ENCODE measurements at places on chromosomes 2 and 18.

DNA sequence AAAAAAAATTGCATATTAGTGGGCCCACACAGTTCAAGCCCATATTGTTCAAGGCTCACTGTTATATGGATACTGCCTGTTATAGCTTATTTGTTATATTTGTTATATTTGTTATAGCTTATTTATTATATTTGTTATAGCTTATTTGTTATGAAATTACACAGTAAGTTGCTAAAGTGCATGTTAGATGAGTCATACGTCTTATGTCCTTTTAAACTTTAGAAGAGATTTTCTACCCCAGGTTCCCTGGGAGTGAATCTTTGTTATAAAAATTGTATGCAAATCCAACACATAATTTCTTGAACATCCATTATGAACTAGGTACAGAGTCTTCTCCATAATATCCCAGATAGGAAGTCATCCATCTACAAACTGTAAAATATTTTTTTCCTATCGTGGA lies 22.1 kb downstream of the HTR2B start:
- no peak for DNase-seq
- H3K36me3 ChIP-seq, result peaks cover 39% of the 10 kb centered on the region
- no peak overlapping the region for H3K27ac ChIP-seq
- no peaks in the 10 kb centered on the region for H3K4me1 ChIP-seq

DNA sequence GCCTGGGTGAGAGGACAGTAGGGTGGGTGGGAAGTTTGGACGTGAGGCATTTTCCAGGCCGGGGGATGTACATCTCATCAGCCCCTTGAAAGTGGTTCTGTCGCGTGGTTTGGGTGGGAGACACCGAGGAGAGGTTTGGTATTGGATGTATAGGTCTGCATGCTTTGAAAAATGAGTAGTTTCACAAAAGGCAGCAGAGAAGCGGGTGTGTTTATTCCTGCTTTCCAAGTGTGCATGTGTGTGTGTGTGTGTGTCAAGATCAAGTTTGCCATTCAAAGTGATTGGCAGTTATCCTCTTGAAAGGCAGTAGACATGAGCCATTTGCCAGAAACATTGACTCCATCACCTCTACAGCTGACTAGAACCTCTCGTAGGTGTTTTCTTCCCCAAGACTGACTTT lies 423.1 kb upstream of the POU3F3 start:
- H3K27ac ChIP-seq, result no peak overlapping the region
- no peaks in the 10 kb centered on the region for H3K27me3 ChIP-seq
- peaks cover 4% of the 10 kb centered on the region for H3K4me1 ChIP-seq
- no peak overlapping the region for H3K4me3 ChIP-seq
- no peaks in the 10 kb centered on the region for H3K36me3 ChIP-seq

DNA sequence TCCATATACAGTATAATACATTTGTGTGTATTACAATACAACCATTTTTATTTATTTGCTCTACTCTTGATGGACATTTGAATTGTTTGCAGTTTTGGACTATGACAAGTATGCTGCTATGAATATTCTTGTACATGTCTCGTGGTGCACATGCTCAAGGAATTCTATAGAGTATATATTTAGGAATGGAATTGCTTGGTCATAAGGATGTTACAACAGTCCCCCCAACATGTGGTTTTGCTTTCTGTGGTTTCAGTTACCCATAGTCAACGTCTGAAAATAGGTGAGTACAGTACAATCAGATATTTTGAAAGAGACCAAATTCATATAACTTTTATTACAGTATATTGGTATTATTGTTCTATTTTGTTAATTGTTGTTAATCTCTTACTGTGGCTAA lies 24.1 kb upstream of the PLEKHM3 start:
- no peaks in the 10 kb centered on the region for H3K4me1 ChIP-seq
- no peak overlapping the region for H3K4me3 ChIP-seq
- DNase-seq, result no peak
- no peak overlapping the region for H3K27ac ChIP-seq
- no peaks in the 10 kb centered on the region for H3K27me3 ChIP-seq
- H3K36me3 ChIP-seq, result no peaks in the 10 kb centered on the region

DNA sequence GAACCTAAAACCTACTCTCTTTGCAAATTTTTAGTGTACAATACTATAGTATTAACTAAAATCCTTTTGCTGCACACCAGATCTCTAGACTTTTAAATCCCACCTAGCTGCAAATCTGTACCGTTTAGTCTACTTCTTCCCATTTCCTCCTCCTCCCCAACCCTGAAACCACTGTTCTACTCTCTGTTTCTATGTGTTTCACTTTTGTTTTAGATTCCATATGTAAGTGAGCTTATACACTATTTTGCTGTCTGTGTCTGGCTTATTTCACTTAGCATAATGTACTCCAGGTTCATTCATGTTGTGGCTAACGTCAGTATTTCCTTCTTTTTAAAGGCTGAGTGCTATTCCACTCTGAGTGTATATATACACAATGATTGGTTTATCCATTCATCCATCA lies 18.4 kb upstream of the DSC2 start:
- H3K36me3 ChIP-seq, result no peaks in the 10 kb centered on the region
- H3K27me3 ChIP-seq, result no peaks in the 10 kb centered on the region
- peaks cover 6% of the 10 kb centered on the region for H3K4me1 ChIP-seq
- DNase-seq, result no peak
- H3K27ac ChIP-seq, result no peak overlapping the region

DNA sequence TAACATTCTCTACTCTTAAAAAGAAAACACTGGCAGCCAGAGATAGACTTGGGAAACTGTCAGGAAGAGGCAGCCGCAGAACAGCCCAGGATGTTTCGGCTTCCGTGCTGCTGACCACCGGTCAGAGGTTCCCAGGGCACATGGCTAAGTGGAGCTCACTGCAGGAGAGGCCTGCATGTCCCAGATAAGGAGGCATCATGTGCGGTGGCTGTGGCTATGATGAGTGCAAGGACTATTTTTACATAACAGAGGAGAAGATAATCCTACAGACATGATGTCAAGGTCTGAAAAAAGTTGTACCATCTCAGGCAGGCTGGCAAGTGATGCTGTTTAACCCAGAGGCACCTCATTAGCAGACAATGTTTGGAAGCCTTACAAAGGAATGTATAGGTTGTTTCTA lies 252.3 kb downstream of the CYRIA start:
- no peak overlapping the region for H3K27ac ChIP-seq
- peaks cover 4% of the 10 kb centered on the region for H3K36me3 ChIP-seq
- no peaks in the 10 kb centered on the region for H3K4me1 ChIP-seq
- no peak overlapping the region for H3K4me3 ChIP-seq
- no peaks in the 10 kb centered on the region for H3K27me3 ChIP-seq
- no peak for DNase-seq

DNA sequence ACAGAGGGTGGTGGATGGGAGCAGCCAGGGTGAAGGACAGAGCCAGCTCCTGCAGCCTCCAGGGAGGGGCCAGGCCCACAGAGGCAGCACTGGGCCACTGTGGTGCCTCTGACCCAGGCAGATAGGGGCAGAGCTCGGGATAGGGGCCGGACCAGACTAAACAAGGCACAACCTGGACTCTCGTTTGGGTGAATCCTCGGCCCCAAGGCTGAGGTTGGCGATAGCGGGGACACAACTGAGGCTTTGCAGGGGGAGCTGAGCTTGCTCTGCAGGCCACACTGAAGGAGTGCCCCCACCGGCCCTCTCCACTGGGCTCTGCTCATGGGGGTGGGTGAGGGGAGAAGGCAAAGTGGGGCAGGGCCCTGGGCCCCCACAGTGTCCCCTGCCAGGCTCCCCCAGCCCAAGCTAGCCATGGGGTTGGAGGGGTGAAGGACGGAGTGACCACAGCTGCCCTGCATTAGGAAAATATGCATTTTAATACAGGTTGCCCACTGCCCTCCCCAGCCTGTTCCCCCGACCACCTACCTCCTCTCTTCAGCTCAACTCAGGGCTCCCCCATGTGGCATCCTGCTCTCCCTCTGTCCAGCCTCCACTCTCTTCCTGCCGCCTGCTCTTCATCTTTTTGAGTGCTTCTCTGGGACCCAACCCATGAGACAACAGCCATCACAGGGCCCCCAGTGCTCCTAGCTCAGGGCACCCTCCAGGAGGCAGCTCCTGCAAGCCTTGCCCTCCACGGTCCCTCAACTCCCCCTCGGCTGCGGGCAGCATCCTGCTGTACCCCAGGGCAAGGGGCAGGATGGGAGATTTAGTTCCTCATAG lies 152.8 kb downstream of the INHBB start:
- H3K27me3 ChIP-seq, result no peaks in the 10 kb centered on the region
- no peak for DNase-seq
- H3K27ac ChIP-seq, result no peak overlapping the region
- H3K4me1 ChIP-seq, result no peaks in the 10 kb centered on the region
- H3K36me3 ChIP-seq, result no peaks in the 10 kb centered on the region
- H3K4me3 ChIP-seq, result no peak overlapping the region

- H3K27ac ChIP-seq, result no peak overlapping the region
- no peak for DNase-seq
- no peaks in the 10 kb centered on the region for H3K4me1 ChIP-seq
- no peaks in the 10 kb centered on the region for H3K36me3 ChIP-seq
- no peak overlapping the region for H3K4me3 ChIP-seq
- no peaks in the 10 kb centered on the region for H3K27me3 ChIP-seq
Measured at GRCh38 chr2:223815186-223815883, 22.0 kb downstream of the AP1S3 start.

GRCh38 chr2:222297600-222297935 lies 1.2 kb downstream of the PAX3 start:
- DNase-seq, result no peak
- no peak overlapping the region for H3K27ac ChIP-seq
- H3K27me3 ChIP-seq, result peaks cover 99% of the 10 kb centered on the region
- H3K36me3 ChIP-seq, result no peaks in the 10 kb centered on the region
- 0 out of 2 replicates have a peak, but pooled peaks cover 1% of the 10 kb centered on the region for H3K4me1 ChIP-seq

DNA sequence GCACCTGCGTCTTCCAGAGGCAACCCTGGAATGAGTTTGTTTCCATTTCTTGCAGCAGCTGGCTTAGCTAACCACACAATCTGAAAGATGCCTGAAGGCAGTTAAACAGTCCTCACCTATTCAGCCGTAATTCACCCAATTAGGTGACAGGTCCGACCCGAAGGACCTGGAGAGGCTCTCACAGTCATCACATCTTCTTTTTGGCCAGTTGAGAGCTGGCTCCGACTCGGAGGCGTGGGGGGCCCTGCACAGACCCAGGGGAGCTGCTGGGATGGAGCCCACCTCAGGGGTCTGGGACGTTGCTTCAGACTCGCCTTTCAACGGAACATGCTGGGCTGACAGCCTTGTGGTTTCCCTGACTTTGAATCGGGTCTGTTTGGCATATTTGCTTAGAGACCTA lies 187.3 kb downstream of the RTP5 start:
- H3K4me3 ChIP-seq, result no peak overlapping the region
- no peak overlapping the region for H3K27ac ChIP-seq

GRCh38 chr2:161725297-161725696 lies 101.1 kb downstream of the SLC4A10 start:
- H3K36me3 ChIP-seq, result 0 out of 2 replicates have a peak, but pooled peaks cover 4% of the 10 kb centered on the region
- H3K27ac ChIP-seq, result no peak overlapping the region
- DNase-seq, result no peak
- no peaks in the 10 kb centered on the region for H3K4me1 ChIP-seq
- no peak overlapping the region for H3K4me3 ChIP-seq

Measured in H9 (cell line).